ENCODE measurements at places on chromosomes 12 and 14.

- DNase-seq, result no peak
These were observed 106.0 kb downstream of the TXNDC16 start for GRCh38 chr14:52446355-52446754.

DNA sequence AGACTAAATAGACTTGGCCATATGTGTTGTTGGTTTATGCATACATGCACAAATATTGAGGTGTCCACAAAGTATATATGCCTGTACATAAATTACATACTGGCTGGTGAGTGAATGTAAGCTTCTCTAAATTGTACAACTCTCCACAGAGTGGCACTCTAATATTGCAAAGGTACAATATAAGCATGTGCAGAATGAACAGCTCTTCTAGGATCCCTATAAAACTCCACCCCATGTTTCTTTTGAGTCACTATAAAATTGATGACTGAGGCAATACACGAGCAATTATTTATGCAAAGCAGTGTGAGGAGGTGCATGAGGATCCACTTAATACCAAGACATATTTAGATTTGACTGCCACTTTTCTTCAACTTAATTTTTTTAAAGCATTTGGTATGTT, 172.2 kb downstream of the NAV3 start:
- DNase-seq, result no peak

DNA sequence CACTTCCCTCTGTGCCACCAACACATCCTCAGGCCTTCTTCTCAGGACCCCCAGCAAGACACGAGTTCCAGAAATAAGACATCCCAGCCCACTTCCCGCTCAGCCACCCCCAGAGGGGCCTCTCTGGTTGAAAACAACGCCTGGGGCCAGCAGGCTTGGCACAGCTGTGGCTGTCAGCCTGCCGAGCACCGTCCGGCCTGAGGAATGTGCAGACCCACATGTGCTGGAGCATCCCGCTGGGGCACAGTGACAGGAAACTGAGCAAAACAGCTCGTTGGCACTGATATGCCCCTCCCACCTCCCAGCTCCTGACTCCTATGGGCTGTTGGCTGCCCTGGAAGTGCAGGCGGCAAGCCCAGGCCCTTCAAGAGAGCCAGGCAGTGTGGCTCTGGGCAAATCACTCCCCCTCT, 1.4 kb downstream of the SYNE3 start:
- no peak for DNase-seq

- DNase-seq, result no peak
These were observed 26.2 kb upstream of the PPM1A start for GRCh38 chr14:60222820-60223219.

DNA sequence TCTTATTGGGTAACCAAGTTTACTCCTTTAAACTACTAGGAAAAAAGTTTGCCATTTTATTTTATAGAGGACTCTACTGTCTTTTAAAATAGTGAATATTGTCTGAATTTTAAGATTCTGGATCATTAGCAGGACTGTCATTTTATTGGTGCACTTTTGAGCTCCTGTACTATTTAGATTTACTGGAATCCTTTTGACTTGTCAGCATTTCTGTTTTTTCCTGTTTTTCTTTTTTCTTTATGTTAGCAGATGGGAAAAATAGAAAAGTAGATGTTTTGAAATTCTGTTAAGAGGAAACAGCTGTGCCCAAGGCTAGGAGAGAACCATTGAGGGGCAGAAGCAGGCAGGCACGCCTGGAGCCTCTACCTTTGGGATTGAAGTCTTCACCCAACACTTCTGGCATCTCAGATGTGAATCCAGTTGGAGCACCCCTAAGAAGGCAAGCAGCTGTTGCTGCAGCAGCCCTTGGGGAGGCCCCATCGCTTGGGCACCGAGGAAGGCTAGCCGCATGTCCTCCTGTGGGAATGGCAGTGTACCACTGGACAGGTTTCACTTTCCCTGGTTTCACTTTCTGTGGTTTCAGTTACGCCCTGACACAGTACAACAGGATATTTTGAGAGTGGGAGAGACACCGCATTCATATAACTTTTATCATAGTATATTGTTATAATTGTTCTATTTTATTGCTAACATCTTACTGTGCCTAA, 11.5 kb downstream of the RIMKLB start:
- DNase-seq, result no peak

GRCh38 chr12:49554266-49554665, 13.7 kb downstream of the MCRS1 start:
- no peak for DNase-seq

DNA sequence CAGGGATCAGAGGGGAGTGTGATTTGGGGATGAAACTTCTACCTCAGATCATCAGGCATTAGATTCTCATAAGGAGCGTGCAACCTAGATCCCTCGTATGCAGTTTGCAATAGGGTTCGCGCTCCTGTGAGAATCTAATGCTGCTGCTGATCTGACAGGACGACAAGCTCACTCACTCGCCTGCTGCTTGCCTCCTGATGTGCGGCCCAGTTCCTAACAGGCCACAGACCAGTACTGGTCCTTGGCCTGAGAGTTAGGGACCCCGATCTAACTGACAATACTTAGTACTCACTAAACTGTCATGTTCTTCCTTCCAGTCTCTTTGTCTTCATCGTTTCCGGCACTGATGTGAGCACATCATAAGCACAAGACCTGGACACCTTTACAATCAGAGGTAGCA, 5.3 kb upstream of the RPLP0 start:
- DNase-seq, result no peak

DNA sequence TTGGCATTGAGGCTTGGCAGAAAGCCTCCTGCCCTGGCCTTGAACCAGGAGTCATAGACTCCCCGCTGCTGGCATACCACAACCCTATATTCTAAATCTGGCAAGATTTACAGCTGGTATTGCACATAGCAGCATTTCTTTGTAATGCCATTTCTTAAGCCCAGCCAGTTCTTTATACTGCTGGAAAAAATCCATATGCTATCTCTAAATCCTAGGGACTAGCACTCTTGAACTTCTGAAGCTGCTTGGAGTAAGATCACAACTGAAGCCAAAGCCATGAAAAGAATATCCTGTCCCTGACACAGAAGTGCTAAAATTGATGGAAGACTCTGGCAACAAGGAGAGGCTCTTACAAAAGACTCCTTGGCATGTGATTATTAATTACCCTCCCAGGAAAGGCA, 89.3 kb downstream of the KCNC2 start:
- no peak for DNase-seq
